ENCODE measurements at places on chromosomes 1 and 21.

DNA sequence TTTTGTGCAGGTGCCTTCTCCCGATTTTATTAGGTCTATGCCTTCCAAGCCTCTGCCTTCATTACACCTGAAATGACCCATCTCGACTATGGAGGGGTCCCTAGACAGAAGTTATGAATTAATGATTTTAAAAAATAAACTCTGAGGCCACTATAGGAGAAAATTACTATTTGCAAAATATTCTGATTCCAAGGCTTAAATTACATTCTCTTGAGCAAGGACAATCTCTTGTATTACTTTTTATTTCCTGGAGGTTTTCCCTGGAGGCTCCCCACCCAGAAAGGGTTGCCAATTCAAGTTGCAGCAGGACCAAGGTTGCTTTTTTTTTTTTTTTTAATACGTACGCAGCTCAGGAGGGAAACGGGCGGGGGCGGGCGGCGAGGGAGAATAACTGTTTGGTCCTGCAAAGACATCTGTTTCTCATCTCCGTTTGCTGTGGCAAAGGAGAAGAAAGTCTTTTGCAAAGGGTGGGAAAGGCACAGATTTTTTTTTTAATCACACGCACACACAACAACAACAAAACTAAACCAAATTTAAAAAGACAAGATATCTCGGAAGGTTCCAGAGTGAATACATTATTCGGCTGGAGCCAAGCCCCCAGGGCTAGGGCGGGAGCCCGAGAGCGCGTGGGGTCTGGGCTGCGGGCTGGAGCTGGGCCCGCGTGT lies 618 bp upstream of the SERTAD4 start:
- no peak for DNase-seq

DNA sequence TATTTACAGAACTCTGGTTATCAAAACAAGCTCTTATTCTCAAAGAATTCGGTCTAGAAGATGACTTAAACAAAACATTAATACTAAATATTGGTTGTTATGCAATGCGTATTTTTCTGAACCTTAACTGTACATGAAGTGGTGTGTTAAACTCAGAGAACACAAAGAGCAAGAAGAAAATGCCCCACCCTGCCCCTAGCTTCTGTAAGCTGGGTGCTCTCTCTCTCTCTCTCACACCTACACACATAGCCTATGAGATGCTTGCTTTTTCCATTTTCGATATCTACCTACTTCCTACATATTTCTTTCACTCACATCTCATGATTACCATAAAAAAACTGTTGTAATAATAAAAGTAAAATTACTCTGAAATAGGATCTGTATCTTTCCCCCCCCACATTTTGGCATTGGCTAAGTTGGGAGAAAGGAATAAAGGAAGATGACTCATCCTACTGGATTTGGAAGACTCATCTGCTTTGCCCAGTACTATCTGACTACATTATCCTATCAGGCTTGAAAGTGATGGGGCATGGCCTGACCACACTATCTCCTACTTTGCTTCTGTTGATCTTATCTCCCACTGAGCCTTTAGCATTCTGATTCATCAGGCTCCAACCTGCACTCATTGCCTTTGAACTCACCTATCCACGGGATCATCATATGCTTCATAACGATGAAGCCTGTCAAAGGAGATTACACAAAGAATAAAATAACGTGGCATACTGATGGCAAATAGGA lies 2.9 kb downstream of the CRYZ start:
- DNase-seq = no peak

- no peak for DNase-seq
Measured at GRCh38 chr1:19423130-19423529, 62.2 kb downstream of the CAPZB start.

GRCh38 chr1:6494627-6495026 lies 3.2 kb upstream of the PLEKHG5 start:
- no peak for DNase-seq

- DNase-seq = no peak
Measured at GRCh38 chr1:5200006-5200405, 545.6 kb downstream of the AJAP1 start.

GRCh38 chr1:245322673-245323072 lies 167.9 kb downstream of the KIF26B start:
- DNase-seq = no peak

DNA sequence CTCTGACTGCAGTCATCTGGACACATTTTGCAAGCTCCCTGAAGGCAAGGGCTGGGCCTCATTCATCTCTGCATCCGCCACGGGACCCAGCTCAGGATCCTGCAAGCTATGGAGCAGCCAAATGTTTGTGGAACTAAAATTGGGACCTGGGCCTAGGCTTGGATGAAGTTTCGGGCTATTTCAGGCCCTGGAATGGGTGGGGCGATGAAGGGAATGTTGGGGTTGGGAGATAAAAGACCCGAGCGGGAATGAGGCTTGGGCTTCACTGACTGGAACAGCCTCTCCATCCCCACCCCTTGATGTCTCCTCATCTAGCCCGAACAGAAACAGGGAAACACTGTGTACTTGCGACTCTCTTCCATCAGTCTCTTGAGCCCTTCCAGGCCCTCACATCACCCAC lies 7.3 kb upstream of the AHCYL1 start:
- DNase-seq = no peak

Measured in NCI-H510A (cell line).